Ovary (tissue), 10 donors: ENCODE measurements at places on chromosomes 11 and 22. TPM values are rescaled to one million over a fixed set of nuclear protein-coding genes. Genes with fewer than 3 reads are reported as not detected.

Gene PRDM10
- total RNA-seq = 6.9 TPM

DNA sequence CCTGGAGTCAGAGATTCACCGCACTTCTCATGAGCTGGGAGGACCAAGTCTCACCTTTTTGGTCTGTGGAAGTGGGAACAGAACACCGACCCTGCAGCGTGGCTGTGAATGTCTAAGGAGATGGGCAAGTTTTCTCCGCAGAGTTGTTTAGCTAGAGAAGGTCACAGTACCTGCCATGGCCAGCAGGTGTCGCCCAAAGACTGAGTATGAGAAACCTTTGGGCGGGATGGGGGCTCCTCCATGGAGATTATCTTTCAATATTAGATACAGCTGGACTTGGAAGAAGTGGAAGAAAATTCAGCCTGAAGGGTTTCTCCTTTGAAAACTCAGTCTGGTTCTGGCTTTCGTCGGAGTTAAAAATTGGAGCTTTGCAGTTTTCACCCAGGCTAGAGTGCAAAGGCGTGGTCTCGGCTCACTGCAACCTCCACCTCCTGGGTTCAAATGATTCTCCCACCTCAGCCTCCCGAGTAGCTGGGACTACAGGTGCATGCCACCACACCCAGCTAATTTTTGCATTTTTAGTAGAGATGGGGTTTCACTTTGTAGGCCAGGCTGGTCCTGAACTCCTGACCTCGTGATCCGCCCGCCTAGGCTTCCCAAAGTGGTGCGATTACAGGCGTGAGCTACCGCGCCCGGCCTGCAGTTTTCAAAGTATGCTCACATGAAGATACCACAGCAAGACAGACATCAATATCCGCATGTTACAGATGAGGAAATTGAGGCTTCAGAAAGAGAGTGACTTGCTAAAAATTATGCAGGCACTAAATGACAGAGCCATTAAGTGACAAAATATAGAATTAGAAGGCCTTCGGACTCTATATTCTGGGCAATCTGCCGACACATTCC, 10.7 kb upstream of the DSCAML1 start:
- DNase-seq = peak; percentile 84

Gene DERL3
- 2.3 TPM for total RNA-seq

Gene ALDH3B1
- total RNA-seq = 7.4 TPM

Gene TBRG1
- 26.2 TPM for total RNA-seq
